Activated CD8-positive, alpha-beta memory T cell treated with anti-CD3 and anti-CD28 coated beads for 48 hours (primary cell): ENCODE measurements at places on chromosomes 13 and 19.

GRCh38 chr19:33055718-33056117 lies 9.0 kb downstream of the RHPN2 start:
- no peak for DNase-seq

- no peak for DNase-seq
Measured at GRCh38 chr13:76848596-76848995, 37.6 kb downstream of the KCTD12 start.

DNA sequence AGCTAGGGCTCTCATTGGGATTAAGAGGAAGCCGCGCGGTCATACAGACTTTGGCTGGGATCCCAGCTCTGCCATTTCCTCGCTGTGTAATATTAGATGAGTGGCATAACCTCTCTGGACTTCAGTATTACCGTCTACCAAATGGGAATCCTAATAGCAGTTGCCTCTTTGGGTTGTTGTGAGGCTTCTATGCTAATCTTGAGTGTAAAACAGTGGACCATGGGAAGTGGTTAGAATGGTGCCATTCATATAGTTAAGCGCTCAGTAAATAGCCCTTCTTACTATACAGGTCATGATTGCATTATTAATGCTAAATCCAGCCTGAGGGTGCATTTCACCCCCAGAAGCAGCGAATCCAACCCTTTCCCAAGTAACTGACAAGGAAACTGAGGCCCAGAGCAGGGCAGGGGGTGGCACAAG lies 566 bp upstream of the OPA3 start:
- DNase-seq = no peak

GRCh38 chr13:97267418-97268059 lies 45.4 kb downstream of the MBNL2 start:
- no peak for DNase-seq

GRCh38 chr13:66887088-66887487 lies 343.0 kb downstream of the PCDH9 start:
- no peak for DNase-seq

DNA sequence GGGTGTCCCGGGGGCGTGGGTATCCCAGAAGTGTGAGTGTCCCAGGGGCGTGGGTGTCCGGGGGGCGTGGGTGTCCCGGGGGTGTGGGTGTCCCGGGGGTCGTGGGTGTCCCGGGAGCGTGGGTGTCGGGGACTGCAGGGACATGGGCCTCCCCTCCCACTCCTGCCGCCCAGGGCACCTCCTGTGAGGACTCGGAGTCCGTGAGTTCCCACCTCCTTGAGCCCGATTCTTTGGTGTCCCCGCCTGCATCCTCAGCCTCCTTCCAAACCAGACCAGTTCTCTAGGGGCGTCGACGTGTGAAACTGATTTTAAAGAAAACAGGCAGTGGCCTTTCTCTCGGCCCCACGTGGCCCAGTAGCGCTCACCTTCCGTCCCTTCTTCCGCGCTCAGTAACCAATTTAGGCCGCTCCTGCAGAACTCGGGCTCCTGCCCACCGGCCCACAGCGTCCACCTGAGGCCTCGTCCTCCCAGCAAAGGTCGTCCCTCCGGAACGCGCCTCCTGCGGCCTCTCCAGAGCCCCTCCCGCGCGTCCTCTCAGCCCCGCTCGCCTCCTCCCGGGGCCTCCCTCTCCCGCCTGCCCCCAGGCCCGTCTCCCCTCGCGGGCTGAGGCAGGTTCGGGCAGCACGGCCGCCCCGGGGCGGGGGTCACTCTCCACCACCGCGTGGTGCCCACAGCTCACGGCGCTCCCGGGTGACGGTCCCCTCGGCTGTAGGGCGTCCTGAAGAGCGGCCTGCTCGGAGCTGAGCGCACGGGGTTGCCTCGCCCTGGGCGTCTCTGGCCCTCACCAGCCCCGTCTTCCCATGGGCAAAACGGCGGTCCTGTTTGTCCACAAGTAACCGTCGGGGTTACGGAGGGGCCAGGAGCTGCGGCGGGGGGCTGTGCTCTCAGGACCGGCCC lies 3.8 kb downstream of the F7 start:
- DNase-seq = no peak

DNA sequence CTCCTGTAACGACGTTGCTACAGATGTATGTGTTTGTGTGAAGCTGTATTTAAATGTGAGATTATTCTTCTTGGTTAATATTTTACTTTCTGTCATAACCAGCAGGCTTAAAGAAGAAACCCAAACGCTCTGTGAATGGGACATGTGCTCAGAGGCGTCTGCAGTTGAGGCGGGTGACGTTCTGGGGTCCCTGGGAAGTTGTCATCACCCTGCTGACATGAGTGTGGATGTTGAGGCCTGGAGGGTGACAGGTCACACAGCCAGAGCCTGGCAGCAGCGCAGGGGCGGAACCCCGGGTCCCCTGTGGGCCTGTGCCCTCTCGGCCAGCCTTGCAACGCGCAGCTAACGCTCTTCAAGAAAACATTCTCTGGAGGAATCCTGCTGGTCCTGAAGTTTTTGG lies 16.6 kb downstream of the RASA3 start:
- DNase-seq = no peak

- no peak for DNase-seq
Measured at GRCh38 chr19:33885236-33885635, 88.6 kb downstream of the KCTD15 start.

GRCh38 chr13:67619351-67619994 lies 389.3 kb upstream of the PCDH9 start:
- DNase-seq = no peak

- no peak for DNase-seq
Measured at GRCh38 chr13:45185286-45185685, 15.6 kb downstream of the KCTD4 start.

DNA sequence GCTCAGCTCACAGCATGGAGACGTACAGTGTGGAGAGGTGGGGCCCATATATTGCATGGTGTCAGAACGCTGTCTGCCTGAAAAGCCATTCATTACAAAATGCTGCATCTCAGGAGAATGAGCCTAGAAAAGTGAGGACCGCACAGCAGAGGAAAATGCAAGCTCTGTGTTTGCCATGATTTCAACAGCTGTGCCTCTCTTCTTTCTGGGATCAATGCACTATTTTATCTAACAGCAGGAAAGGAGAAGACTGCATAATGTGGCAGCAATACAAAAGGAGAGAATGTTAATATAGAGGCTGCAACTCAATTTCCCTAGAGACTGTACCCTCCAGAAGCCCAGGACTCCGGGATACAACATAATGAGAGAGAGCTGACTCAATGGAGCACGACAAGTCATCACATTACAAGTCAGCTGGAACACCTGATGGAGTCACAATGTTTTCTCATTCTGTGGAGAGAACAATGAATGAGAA lies 368.0 kb downstream of the FGF14 start:
- no peak for DNase-seq

DNA sequence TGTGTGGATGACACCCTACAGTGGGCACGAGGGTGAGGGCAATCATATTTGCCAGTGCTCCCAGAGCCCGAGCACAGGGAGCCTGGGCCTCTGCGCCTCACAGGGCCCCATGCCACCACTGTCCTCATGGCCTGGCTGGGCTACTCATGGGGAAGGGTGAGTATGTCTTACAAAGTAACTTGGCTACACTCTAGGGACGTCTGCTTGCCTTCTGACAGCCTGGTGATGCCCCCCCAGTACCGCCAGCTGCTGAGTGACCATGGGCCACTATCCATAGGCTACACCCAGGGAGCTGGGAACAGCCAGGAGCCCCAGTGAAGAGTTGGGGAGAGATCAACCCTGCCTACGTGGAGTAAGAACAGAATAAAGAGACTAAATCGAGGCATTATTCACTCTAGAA lies 78.8 kb downstream of the SERP2 start:
- DNase-seq = no peak

- no peak for DNase-seq
Measured at GRCh38 chr19:4816202-4816949, 15.1 kb downstream of the TICAM1 start.

GRCh38 chr13:46559272-46559805 lies 6.4 kb downstream of the LRCH1 start:
- DNase-seq = no peak
